ENCODE measurements at places on chromosomes 2 and 18.

DNA sequence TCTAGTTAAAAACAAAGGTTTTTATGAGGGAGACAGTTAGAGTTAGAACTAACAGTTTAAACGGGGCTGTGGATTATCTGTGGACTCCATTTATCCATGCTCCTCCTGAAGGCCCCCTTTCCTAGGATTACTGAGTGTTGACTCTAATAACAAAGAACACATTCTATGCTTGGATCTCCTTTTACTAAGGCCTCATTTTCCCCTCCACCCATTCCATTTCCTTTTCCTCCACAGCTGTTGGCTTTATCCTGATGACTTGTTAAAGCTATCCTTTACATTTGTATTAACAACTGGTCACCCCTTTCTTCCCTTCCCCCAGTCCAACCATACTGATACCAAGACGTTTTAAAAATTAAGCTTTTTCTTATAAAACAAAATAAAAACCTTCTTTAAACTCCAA lies 220.6 kb downstream of the SRBD1 start:
- DNase-seq = no peak

DNA sequence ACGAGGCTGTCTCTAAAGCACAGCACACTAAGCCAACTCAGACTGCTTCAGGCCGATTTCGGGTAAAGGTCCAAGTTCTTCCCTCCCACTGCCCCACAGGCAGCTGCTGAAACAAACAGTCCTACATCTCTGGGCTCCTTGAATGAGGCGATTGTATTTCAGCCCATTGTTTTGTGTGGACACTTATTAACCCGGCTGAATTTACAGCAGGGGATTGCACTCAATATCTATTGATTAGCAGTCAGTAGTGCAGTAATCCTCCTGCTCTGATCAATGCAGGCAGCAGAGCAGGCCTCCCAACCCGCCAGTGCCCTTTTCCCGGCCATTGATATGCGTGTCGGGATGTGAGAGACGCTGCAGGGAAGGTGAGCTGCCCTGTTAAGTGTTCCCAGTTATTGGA lies 330.1 kb downstream of the CMPK2 start:
- no peak for DNase-seq

DNA sequence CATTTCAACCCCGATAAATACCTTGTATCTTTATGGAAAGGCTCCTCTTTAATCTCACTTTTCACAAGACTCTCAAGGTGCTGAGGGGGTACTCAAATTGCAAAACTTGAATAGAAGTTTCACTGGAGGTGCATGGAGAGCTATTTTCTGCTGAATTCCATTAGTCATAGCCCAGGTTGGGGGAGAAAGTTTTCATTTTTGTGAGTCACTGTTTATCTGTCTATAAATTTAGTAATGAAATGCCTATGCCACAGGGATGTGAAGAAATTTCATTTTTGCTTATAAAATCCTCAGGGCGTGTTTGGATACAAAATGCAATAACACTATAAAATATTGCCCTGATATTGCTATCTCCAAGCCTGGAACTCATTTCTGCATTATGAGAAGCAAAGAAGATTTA lies 346.3 kb downstream of the LRATD1 start:
- DNase-seq = no peak

DNA sequence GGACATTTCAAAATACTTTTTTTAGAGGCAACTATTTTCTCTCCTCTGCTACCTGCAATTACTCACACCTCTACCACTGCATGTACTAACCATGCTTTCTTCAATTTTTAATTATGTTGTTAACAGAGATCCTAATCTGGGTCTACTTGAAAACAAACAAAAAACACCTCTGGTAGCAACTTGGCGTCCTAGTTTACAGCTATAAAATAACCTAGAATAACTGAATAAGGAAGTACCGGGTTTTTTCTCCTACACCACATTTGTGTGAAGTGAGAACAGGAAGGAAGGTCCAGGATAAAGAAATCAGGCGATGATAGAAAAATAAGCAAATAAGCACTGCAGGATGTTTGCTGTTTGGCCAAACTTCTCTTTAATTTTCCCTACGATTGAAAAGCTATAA lies 633.5 kb downstream of the LRP1B start:
- no peak for DNase-seq

GRCh38 chr18:52489396-52490306 lies 149.7 kb downstream of the DCC start:
- DNase-seq = no peak

DNA sequence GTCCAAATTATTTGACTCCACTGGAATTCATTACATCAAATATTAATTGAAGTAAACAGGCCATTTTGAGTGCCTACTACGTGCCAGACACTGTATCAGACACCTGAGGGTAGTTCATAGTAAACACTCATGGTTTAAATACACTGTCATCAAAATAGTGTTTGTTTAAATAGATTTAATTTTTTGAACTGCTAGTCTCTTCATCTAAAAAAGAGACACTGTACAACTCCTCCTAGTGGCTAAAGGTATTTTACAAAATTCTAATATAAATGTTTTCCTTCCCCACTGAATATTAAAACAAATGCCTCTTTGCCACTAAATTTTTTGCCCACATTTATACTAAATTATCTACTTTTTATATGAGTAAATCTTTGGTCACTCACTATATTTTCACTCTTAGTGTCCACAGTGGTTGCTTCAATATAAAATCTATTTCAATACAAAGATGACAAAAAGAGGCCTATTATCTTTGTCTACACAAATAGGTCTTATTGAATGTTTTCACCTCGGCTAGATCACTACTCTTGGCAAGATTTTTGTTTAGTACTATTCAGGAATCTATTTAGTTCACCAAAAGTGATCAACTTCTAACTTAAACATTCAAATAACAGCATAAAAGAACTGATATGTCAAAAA lies 122.1 kb downstream of the TMEM247 start:
- peak; percentile 11 for DNase-seq

- DNase-seq = peak; percentile 17
These were observed 89.9 kb downstream of the MAPK4 start for GRCh38 chr18:50649821-50650220.

DNA sequence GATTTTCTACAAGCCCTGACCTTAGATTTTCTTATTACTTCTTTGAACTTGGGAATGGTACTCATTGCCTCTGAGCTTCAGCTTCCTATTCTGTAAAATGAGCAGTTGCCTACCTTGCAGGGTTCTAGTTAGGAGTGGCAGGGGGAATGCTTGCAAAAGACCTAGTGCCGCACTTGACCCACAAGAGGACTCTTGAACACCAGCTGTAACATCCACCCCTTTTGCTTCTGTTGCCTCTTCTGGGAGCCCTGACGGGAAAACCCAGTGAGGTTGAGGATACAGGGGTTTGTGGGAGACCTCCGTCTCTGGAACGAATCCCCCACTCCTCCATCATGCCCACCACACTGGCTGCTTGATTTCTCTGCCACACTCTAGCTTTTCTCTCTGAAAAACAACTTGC lies 27.1 kb upstream of the LBH start:
- DNase-seq = no peak

DNA sequence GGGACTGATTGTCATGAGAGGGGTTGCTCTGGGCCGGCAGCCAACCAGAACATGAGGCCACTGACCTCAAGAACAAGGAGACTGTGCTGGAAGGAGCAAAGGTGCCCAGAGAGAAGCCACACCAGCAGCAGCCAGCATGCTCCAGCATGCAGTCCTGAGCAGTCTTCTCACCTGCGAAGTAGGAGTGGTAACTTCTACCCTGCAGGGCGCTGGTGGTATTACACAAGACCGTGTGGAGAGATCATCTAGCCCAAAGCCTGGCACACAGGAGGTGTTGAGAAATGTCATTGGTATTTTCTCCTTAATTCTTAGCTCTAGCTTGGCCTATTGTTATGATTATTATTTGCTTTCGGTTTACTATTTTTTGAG lies 132.7 kb downstream of the TSN start:
- DNase-seq = no peak

- DNase-seq = no peak
These were observed 48.7 kb upstream of the NEDD4L start for GRCh38 chr18:57995331-57995730.

- DNase-seq = no peak
These were observed 80.8 kb downstream of the NAT8 start for GRCh38 chr2:73561422-73561821.

GRCh38 chr2:20229322-20230113 lies 4.6 kb upstream of the SDC1 start:
- peak; percentile 86 for DNase-seq

DNA sequence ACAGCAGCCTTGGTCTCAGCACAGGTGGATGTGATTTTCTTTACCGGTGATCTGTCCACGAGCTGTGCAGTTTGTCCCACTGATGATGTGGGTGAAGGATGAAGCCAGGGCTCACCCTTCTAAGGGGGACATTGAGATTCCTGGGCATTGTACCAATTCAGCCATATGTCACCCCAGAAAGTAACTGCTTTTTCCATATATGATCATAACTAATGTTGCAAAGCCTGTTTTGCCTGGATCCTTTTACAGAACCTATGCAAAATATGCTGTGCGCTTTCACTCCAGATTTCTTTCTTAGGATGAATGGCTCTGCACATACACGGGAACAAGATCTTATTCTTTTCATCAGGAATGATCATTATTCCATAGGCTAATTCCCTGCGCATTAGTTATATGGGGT lies 96.9 kb upstream of the POU3F3 start:
- no peak for DNase-seq

DNA sequence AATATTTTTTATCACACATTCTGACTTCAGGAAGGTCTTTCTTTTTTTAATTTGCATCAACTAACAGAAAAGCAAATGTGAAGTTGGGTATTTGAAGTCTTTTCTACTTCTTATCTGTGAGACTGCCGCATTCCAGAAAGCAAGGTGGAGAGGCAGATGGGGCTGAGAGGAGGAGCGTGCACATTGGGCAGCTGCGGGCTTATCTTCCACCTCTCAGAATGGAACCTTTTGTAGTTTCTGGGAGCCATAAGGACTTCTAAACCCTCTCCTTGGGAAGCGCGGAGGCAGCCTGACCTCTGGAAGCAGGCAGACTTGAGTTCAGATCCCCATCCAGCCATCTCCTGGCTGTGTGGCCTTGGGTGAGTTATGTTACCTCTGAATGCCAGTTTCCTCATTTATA lies 3.9 kb downstream of the MAPRE3 start:
- no peak for DNase-seq

DNA sequence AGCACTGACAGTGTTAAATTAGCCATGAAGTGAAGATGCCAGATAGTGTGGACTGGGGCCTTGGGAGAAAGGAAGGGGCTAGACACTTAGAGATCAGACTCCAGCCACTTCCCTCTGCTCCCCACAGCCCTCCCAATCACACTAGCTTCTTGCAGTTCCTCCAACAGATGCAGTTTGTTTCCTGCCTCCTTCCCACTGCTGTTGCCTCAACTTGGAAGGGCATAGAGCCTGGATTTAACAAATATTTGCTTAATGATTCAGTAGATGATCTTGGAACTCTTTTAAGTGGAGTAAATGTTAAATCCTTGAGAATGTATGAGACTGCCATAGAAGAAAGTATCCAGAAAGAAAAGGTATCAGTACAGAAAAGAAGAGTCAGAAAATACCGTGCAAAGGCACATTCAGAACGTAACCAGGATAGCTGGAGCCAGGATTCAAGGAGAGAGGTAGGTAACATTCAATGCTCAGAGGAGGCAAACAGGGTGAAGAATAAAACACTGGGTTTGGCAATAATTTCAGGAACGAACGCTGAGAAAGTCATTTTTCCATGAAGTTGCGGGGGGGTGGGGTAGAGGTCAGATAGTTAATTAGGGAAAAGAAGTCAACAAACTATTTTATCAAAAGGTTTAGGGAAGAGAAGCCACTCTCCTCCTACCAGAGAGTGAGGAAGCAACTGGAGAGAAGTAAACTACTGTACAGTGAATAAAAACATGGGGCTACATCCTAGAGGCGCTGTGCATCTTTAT lies 1.3 kb upstream of the BZW1 start:
- peak; percentile 87 for DNase-seq

DNA sequence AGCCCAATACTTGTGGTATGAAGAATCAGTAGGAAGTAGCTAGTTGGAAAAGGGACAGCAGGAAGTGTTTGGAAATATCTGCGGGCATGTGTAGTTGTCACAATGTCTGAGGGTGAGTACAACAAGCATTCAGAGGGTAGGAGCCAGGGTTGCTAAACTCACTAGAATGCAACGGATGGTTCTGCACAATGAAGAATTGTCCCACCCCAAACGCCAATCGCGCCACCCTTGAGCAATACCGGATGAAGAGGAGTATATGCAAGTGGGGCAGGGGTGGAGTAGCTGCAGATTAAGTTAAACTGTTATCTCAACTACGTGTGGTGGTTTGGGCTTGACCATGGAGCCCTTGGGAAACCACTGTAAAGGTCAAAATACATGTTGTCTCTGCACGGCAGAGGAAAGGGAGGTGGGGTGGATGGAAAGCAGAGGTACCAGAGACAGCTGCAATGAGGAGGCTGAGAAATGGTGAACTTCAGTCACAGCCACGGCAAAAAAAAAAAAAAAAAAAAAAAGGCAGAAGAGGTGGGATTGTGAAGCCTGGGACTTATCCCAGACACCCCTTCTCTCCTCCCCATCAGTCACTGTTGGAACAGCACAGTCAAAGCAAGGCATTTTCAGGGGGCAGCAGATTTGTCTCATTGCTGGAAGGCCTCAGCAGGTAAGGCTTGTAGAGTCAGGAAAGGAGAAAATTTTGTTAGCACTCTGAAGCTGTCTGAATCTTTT lies 5.2 kb downstream of the CCL20 start:
- DNase-seq = no peak

DNA sequence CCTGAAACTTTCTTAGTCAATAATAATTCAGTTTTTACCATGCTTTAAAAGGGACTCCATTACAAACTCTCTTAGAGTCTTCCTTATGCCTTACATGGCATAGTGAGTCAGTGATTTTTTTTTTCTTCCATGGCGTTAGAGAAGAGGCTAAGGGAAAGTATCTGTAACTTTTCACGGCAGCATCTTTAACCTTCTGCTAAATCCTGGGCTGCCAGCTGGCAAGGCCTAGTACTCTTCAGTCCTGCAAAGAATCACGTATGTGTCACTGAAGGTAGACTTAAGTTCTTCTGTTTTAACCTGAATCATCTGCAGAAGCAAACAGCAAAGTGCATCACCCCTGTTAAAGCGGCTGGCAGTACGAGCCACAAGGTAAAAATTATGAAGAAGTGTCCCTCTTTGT lies 286.3 kb upstream of the FN1 start:
- DNase-seq = no peak

DNA sequence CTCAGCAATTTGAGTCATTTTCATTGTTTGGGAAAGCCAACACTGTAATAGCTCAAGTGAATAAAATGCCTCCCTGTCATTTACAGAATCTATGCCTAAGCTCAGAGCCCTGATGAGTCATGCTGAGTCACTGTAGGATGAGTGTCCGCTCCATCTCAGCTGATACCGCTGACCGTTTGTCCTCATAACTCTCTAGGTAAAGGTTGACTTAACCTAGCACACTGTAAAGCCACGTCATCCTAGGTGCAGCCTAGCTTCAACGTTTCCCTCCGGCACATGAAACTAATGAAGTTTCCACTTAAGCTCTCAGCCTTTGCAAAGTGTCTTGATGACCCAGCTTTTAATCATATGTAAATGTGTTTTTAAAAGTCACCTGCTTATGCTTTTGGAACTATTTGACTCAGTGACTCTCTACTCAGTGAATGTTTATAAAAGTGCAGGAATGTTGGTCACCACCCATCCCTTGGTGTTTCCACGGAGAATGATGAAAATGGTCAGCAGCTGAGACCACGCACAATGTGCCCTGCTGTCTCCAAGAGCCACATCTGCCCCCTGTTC lies 154.0 kb downstream of the PMAIP1 start:
- peak; percentile 89 for DNase-seq
